ENCODE measurements at places on chromosomes 3 and 15.

DNA sequence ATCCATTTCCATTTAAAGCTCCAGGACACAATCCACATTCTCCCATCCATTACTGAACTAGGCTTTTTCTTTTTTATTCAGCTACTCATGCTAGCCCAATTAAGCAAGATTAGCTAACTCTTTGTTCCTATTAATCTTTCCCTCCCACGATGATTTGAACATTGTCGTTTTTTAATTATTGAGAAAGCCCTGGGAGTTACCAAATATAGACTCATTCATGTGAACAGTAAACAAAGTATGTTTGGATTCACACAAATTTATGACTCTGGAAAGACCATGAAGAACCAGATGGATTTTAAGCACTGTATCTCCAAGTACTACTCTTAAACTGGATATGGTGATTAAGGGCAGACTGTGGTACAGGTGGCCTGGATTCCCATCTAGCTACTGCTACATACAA lies 82.2 kb downstream of the STRIT1 start:
- no peak for DNase-seq

- DNase-seq = no peak
These were observed 9.6 kb upstream of the BTLA start for GRCh38 chr3:112508860-112509259.

DNA sequence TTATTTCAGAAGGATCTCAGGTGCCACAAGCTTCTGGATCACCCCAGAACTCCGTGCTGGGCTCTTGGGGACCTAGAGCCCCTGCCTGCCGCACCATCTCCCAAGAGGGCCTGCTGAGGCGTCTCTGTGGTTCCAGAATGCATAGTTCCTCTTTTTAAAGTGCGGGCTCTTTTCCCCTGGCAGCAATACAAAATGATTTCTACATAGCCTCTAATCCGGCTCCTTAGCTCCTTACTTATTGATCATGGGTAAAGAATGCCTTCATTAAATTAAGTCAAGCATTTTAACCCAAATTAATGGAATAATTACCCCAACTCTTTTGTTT lies 121.9 kb downstream of the ATP10A start:
- DNase-seq = no peak

DNA sequence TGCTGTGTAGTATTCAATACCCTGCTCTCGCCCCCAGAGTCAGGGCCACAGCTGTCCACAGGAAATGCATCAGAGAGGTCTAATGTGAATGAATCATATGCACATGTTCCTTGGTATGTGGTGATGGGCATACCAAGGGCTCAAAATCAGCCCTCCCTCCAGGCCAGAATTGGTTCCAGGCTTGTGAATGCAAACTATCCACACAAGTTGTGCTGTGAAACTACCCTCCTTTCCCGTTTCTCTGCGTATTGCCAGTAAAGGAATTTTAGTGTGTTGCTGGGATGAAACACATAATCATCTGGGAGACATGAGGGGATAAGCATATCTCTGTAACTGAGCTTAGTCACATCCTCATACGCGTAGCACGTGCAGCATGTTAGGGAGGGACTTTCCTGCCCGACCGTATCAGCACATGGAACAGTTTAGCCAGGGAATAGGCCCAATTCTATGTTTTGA lies 9.2 kb upstream of the MME start:
- no peak for DNase-seq

DNA sequence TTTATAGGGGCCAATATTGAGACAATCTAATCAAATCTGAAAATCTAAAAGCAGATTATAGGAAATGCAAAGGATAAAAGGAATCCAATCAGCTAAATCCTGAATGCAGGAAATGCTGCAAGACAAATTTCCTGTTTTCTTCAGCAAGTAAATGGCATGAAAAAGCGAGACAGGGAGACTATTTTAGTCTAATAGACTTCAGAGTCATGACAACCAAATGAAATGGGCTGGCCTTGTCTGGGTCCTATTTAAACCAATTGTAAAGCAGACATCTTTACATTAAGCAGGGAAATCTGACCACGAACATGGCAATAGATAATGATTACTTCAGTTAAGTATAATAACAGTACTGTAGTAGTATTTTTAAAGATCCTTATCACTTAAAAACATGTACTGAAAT lies 2.1 kb downstream of the DBR1 start:
- DNase-seq = no peak

DNA sequence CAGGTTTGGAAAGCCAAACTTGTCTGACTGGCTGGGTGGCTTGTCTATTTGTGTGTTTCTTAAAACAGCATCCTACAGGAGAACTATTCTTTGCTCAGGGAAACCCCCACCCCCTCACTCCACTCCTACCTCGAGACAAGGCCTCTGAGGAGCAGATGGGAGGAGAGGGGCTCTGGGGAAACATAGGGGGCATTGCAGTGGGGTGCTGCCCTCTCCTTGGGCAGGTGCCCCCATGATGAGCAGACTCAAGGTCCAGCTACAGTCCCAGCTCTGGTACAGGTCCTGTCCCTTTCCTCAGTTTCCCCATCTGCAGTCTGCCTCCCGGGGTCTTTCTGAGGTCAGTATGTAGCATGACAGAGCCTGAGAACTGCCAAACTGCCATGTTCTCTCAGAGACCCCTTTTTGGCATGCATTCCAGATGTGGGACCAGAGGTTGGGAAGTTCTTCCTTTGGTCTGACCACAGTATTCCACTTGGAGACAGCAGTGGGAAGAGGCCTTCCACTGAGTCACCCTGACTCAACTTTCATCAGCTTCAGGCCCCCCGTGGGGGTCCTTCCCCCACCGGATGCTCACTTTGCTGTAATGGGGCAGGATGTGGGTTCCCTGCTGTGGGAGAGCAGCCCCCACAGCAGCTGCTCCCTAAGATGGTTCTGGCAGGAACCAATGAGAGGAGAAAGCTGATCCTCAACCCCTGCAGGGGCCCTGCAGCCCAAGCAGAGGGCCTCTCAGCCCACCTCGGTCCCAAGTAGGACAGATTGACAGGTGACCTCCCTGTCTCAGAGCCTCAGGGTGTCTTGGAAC lies 32.3 kb upstream of the CYP11A1 start:
- no peak for DNase-seq

DNA sequence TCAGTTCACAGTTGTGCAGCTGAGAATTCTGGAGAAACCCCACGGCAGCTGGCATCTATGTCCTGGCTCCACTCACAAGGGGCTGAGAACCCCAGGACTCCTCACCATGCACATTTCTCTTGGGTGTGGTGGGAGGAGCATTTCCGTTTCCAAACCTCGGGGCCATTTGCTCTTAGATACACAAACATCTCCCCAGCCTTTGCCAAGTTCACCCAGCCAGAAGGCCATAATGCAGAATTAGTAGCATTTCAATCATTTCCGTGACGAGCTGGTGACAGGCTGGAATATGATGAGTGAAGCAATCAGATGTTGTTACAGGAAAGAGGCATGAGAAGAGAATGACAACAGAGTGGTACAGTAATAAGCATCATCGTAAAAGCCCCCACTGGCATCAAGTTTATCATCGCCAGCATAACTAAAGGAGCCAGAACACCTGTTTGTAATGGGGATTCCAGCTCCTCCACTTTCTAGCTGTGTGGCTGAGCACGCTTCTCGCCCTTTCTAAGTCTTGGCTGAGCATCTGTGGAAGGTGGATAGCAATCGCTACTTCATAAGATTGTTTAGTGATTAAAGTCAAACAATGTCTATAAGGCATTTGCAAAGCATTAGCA lies 82.0 kb downstream of the LIPC start:
- DNase-seq = no peak

DNA sequence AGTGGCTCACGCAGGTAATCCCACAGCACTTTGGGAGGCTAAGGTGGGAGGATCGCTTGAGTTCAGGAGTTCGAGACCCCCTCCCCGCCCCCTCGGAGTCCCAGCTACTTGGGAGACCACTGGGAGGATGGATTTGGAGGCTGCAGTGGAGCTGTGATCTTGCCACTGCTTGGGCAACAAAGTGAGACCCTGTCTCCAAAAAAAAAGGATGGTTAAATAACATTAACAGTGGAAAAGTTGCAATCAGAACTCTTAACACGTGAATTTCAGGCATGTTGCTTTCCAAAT lies 1.4 kb upstream of the TMEM87A start:
- no peak for DNase-seq

DNA sequence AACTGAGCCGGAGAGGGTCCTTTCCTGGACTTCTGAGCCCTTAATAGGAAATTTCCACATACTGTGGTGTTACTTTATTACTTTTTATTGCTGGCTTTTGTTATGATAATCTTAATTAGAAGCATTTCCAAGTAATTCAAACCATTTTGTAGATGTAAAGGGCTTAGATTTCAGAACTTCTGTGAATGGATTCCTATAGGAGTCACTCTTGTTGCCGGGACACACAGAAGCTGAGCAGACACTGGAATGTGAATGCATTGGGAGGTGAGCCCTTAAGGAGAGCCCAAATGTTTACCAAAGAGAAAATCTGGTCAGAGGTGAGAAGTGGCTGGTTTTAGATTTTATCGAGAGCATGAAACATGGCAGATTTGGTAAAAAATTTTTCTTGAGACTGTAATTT lies 87.4 kb downstream of the FNDC3B start:
- DNase-seq = no peak

GRCh38 chr3:152508705-152509104 lies 240.0 kb downstream of the MBNL1 start:
- no peak for DNase-seq

- DNase-seq = no peak
These were observed 104.3 kb upstream of the CHMP2B start for GRCh38 chr3:87122766-87123165.

DNA sequence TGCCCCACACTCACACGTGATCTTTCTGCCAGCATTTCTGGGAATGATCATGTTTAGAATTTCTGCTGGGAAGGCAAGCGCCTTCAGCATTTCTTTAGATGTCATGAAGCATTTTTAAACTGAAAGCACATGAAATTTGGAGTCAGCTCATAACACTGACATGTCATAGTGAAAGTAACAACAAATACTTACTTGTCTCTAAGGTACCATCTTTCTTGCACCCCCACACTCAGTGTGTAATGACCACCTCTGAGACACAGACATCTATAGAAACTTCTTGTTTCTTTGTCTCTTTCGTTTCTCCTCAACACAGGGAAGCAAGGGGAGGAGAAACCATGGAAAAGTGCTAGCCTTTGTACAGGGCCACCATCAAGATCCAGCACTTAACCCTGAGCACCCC lies 171.7 kb downstream of the RORA start:
- DNase-seq = no peak

- DNase-seq = no peak
These were observed 36.7 kb downstream of the CCDC33 start for GRCh38 chr15:74272812-74273211.

All from GM19239 (cell line).